ENCODE measurements at places on chromosomes 2 and 18.

DNA sequence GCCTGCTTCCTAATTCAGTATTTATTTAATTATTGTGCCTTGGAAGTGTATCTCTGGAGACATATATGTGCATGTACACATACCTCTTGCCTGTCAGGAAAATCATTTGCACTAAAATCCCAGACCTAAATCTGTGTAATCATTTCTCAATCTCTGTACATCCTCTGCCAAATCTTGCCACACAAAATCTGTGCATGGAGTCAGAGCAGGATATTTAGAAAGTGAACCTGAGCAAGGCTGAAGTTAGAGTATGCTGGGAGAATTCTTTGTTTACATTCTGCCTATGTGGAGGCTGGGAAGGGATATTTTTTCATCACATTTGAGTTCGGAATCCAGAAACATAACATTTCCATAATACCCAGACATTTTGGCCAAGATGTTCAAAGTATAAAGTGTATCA, 9.3 kb downstream of the XRCC5 start:
- DNase-seq, result no peak

DNA sequence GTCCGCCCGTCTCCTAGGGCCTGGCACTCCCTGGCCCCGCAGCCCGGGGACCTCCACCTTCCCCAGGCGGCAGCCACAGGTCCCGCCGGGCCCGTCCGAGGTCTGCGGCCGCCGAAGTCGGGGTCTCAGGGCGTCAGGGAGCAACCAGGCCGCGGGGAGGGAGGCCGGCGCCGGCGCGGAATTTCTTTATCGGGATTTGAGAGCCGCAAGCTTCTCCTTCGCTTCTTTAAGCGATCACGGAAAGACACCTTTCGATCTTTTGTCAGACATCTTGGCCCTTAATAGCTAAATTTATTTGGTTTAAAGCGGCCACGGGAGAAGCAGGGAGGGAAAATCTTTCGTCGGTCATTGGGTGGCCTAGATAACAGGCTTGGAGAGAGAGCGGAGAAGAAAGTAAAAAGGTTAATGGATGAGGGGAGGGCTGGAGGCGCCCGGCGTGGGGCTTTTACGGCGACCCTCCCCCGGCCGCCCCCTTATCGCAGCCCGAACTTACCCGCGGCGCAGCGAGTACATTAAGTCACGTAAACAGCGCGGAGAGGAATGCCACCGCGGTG, 4.3 kb upstream of the GATA6 start:
- no peak for DNase-seq

- no peak for DNase-seq
These were observed 68.5 kb downstream of the TMEM237 start for GRCh38 chr2:201574766-201575165.

- DNase-seq, result peak; percentile 6
These were observed 40.6 kb upstream of the MAP2 start for GRCh38 chr2:209383212-209383611.

- no peak for DNase-seq
These were observed 148.2 kb downstream of the NDUFA10 start for GRCh38 chr2:239876948-239877289.

DNA sequence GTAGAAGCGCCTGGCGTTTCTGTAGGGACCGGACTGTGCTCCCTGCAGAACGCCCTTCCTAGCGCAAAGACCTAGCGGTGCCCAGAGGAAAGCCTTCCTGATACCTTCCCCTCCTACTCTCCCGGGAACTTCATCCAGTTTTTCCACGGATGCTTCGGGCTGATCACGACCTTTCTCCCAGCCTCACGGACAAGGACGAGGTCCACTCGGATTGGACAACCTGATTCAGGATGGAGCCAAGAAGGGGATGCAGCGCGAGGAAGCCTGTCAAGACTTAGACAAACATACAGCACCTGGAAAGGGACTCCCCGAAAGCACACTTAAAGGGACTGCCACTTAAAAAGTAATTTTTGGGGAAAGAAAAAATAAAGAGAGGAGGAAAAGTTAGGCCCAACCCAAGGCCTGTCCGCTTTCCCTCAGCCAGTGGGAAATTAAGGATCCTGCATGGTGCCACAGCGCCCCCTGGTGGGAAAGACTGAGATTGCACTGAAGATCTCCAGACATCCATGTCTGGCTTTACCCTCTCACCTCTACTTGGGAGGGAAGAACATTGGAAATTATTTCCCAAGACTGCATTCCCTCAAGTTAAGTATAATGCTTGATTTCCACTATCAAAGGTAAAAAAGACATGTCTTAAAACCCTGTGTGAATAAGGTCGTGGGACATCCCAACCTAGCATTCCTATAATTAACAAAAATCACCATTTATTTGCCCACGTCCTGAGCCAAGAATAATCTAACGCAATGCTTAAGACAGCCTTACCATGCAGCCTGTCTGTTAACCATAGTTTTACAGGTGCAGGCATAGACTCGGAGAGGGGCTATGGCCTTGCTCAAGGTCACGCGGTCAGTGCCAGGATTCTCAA, 13.4 kb upstream of the COPS8 start:
- DNase-seq, result no peak

- peak; percentile 32 for DNase-seq
These were observed 169.2 kb downstream of the CDH20 start for GRCh38 chr18:61502472-61502871.
